Stimulated activated CD4-positive, alpha-beta T cell treated with anti-CD3 and anti-CD28 coated beads, Interleukin-1b, Interleukin-23, amount 100 ng/mL, for 4 hours (primary cell): ENCODE measurements at places on chromosomes 16 and 17.

GRCh38 chr17:72654706-72655105 is 437.8 kb downstream of the SLC39A11 start:
- no peak for DNase-seq

- DNase-seq, result no peak
Observed at GRCh38 chr16:78675312-78675711, 575.9 kb downstream of the WWOX start.

DNA sequence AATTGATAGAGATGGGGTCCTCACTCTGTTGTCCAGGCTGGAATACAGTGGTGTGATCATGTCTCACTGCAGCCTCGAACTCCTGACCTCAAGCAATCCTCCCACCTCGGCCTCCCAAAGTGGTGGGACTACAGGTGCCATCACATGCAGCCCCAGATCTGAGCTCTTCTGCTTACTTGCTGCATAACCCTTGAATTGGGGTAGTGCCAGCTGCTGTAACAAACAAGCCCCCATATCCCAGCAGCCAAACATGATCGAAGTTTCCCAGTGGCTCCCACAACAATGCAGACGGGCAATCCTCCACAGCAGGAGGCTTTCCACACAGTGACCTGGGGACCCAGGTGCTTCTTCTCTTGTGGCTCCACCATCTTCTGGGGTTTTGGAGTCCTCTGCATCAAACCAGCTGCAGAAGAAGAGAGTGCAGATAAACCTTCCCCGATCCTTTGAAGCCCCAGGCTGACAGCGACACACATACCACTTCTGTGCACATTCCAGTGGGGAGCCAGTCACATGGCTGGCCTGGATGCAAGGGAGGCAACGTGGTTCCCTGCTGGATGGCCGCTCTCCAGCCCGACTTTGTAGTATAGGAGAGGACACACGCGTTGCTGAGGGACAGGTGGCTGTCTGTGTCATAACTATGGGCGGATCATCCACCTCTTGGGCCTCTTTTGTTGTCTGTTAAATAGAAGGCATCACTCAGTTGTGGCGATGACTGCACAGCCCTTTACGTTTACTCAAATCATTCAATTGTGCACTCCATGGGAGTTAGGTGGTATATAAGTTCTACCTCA is 16.7 kb downstream of the SBK1 start:
- no peak for DNase-seq

DNA sequence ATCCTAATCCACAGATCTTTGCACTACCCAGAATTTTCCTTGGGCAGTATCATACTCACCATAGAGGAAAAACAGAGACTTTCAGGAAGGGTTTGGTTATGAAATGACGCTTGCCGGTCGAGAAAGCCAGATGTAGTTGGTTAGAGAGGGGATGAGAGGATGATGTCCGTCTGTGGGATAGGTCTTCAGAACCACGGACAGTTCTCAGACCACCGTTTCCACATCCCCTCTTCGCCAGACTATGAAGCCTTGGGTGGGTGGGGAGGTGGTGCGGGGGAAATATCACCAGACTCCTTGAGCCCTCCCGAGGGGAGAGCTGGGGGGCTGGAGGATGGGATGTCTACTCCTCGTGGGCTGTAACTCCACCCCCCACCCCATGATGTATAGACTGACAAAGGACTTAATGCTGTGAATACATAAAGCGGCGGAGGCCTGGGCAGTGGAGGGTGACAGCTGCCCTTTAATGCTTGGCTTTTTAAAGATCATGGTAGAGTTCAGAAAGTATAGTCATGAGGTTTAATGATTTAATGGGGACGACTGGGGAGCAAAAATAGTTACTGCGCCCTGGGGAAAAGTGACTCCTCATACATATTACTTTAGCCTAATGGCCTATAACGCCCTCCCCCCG is 96.6 kb downstream of the MRM1 start:
- DNase-seq, result no peak

DNA sequence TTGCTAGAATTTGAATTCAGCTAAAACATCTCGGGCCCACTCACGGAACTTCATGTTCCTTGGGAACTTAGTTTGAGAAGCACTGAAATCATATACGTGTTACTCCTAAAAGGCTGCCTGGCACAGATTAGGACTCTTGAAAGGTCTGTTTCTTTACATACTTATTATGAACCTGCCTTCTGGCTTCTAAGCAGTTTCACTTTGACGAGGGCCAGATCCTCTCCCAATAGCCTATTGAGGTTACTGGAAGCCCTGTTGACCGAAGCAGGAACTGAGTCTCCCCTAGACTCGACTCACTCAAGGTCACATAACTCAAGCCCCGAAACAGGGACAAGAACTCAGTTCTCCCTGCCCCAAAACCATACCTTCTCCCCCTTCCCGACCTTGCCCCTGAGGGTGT is 121.9 kb upstream of the PLCG2 start:
- DNase-seq, result no peak

DNA sequence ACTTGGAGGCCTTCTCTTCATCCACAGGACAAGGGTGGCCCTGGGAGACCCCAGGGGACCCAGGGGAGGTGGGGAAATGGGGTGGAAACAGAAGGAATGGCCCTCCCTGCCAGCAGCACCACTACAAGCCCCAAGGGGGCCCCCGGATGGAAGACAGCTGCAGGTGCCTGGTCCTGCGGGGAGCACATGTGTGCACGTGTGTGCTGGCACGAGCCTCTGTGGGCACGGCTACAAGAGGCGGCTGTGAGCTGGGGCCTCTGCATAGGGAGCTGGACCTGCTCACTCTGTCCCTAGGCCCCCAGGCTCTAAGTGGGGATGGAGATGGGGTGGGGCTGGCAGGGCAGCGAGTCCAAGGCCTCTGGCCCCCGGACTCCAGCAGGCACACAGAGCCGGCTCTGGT is 13.2 kb upstream of the AATK start:
- no peak for DNase-seq

DNA sequence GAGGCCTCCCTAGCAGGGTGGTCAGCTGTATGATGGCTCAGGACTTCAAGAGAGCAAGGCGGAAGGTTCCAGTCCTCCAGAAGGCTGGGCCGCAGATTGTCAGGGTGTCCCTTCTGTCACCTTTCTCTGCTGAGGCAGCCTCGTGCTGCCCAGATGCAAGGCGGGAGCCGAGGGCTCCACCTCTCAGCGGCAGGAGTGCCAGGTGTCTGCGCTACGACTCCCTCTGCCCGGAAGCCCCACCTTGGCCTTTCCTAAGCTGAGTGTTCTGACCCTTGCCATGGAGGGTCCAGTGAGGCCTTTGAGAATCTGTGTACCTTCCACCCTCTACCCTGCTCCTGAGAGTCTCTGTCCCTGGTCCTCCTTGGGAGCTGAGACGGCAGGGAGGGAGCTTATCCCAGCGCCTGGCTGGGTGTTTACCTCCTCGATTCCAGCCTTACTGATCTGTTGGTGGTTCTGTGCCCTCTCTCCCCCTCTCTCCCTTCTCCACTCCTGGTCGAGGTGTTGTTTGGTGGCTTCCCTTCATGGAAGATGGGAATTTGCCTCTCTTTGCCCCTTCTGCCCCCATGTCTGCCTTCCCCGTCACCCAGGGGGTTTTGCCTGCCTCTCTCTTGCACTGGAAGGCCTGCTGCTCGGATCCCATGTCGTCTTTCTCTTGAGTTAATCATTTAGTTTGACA is 2.2 kb upstream of the ZNF750 start:
- no peak for DNase-seq

DNA sequence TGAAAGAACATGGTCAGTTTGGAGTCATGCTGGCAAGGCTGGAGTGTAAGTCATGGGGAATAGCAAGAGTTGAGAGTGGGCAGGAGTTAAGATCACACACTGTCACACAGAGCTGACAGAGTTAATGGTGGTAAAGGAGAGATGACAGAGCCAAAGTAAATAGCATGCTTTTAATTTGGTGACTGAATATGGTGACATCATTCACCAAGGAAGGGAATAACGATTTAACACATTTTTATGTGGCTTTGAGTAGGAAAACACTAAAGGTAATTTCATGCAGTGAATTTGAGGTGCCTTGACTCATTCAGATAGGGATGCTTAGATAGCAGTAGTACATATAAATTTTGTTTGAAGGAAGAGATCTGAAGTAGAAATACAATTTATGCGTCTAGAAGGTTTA is 42.1 kb downstream of the SYNRG start:
- DNase-seq, result no peak

DNA sequence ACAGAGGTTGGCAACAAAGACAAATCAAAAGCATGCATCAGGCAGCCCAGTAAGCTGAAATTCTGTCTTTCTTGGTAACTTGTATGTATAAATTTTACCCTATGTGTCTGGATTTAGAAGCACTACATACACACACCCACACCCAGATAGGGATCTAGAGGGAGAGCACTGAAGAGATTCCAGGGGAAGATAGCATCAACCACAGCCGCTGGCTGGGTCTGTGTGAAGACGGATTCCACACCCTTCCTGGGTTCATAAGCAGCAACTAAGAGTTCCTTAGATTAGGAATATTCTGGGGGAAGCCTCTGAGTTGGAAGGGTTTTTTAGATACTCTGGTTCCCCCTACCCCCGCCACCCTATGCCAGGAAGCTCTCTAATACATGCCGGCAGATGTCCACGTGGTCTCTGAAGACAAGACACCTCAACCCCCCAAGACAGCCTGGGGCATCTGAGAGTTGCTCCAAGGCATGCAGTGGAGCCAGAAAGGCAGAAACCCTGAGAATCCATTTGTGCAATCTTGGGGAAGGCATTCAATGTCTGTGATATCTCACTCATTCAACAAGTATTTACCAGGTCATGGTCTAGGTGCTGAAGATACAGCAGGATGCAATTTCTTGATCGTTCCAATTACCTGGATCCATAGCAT is 86.4 kb downstream of the NOG start:
- no peak for DNase-seq

DNA sequence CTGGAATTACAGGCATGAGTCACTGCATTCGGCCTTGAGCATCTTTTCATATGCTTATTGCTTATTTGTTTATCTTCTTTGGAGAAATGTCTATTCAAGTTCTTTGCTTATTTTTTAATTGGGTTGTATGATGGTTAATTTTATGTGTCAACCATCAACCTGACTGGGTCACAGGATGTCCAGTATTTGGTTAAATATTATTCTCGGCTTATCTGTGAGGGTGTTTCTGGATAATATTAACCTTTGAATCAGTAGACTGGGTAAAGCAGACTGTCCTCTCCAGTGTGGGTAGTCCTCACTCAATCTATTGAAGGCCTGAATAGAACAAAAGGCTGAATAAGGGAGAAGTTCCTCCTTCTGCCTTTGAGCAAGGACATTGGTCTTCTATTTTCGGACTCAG is 142.0 kb downstream of the SSH2 start:
- no peak for DNase-seq

GRCh38 chr17:79224903-79225302 is 150.3 kb downstream of the ENGASE start:
- DNase-seq, result no peak

- no peak for DNase-seq
Observed at GRCh38 chr16:88532434-88533241, 37.6 kb upstream of the ZC3H18 start.

DNA sequence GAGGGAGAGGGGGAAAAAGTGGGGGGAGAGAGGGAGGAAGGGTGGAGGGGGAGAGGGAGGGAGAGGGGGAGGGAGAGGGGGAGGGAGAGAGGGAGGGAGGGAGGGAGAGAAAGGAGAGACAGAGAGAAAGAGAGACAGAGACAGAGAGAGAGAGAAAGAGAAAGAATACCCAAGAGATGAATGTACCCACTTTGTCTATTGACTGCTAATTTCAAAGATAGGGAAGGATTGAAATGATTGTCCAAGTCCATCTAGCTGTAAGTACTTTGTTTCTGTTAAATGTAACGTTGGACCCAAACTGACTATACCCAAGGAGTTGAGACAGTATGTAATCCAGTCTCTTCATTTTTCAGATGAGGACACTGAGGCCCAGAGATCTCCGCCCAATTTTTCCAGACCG is 374.9 kb downstream of the GRIN2A start:
- no peak for DNase-seq

- no peak for DNase-seq
Observed at GRCh38 chr16:83253521-83253920, 554.3 kb upstream of the HSBP1 start.

DNA sequence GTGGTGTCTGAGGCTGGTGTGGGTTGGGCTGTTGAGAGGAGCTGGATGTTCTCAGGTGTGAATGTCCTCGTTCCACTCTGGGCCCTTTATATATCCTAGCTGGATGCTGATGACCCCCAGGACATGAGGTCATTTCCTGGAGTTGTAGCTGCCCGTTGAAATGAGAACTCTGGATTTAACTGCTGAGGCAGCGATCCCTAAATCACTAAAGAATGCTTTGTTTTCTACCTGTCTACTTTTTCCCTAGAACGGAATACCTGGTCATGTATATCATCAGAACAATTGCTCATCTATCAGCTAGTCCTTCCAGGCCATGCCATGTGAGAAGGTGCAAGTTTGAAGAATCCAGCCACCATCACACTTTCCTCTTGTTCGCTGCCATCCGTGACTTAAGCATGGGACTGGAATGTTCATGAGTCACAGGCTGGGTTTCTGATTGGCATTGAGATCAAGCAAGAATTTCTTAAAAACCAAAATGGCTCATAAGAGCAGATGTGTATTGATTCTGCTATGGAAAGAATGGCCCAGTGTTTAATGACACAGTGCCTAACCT is at the start of gene KRTAP2-3:
TSS of gene KRTAP2-3 (minus strand) at position 63 of the 553 bp plus-strand sequence. CDS start 64 bp downstream, outside the sequence.
- DNase-seq, result no peak

- no peak for DNase-seq
Observed at GRCh38 chr16:73735954-73736353, 560.7 kb upstream of the PSMD7 start.

- DNase-seq, result no peak
Observed at GRCh38 chr16:11254913-11255736, 879 bp downstream of the SOCS1 start.

DNA sequence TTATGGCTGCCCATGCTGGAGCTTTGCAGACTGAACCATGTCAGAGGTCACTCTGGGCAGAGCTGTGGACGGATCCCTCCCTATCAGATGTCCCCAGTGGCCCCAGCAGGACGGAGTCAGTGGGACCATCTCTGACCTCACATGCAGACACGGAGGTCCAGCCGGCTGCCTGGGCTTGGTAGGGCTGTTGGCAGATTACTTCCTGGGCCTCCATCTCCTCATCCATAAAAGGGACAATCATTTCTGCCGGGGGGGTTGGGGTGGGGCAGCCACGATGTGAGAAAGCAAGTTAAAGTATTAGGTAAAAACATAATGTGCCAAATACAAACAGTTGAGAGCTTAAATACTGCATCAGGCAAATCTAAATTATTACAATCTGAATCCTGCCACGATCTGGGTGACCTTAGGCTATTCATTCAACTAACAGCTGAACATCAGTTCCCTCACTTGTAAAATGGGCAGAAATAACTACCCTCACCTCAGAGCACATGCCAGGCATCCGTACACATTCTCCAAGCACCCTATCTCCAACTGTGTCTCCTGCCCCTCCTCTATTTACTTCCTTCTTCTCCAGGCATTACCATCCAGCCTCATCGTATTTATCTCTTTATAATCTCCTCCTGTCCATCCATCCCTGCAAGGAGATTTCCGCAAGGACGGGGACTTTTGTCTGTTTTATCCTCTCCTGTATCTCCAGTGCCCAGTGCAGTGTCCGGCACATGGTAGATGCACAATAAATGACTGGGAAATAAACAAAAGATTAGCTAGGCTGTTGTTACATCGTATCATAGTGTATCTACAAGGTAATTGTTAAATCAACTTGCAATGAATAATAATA is 192.3 kb upstream of the FOXF1 start:
- no peak for DNase-seq
